Neuronal stem cell (in vitro differentiated cells): ENCODE measurements at places on chromosomes 3 and 15.

DNA sequence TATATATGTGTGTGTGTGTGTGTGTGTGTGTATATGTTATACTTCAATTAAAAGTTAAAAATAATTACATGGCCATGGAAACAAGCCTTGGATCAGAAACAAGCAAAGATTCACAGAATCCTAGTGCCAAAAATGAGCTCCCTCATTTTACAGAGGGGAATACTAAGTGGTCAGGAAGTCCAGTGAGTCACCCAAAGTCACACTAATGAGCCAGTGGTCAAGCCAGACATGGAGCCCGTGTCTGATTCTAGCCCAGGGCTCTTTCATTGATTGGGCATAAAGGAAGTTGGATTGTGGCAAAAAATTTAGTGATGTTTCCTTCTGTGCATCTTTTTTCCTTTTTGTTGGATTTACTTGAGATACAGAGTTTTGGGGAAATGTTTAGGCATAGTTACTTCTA, 152.5 kb upstream of the NPHP3 start:
- DNase-seq = no peak

DNA sequence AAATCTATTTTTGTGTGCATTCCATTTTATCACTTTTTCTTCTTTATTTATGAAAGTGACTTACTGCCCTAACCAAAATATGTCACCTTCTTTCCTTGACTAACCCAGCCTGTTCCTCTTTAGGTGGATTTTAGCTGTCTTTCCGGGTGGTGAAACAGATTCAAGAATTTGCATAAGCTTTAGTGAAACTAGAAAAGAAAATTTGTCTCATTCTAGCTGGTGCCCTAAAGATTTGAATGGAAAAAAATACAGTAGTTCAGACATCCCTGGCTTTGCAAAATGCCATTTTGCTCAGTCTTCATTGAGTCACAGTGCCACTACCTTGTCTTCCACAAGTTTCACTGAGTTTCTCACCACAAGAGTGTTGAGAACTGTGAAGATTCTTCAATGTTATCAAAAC, 28.2 kb upstream of the CCDC50 start:
- no peak for DNase-seq

GRCh38 chr15:54150255-54150654, 172.0 kb downstream of the UNC13C start:
- DNase-seq = no peak

GRCh38 chr15:101187820-101188636, 63.8 kb downstream of the CHSY1 start:
- no peak for DNase-seq

- peak; percentile 52 for DNase-seq
Measured at GRCh38 chr15:43133430-43134156, at the start of gene TMEM62. TMEM62 (plus strand) TSS chr15:43133586; CDS start chr15:43133803, 217 bp downstream.

- no peak for DNase-seq
Measured at GRCh38 chr3:118228151-118228550, 806.5 kb downstream of the IGSF11 start.
